Epithelial cell of umbilical artery (primary cell): ENCODE measurements at places on chromosomes 2 and 18. TPM values are rescaled to one million over a fixed set of nuclear protein-coding genes. Genes with fewer than 3 reads are reported as not detected.

RUFY4 gene
- total RNA-seq, result not detected in 2 replicates

MLPH gene
- 0.61 TPM in 1 of 2 replicates, not detected in the other for total RNA-seq

IL36B gene
- total RNA-seq, result not detected in 2 replicates

DBI gene
- total RNA-seq, result 109 and 119 TPM in 2 replicates

MC2R gene
- total RNA-seq, result not detected in 2 replicates

ANKRD62 gene
- total RNA-seq, result not detected in 2 replicates
